ENCODE measurements at places on chromosomes 6 and 20.

- no peak overlapping the region for H3K4me3 ChIP-seq
- no peak overlapping the region for H3K27ac ChIP-seq
- DNase-seq, result no peak
- no peaks in the 10 kb centered on the region for H3K36me3 ChIP-seq
- H3K27me3 ChIP-seq, result no peaks in the 10 kb centered on the region
- peaks cover 18% of the 10 kb centered on the region for H3K4me1 ChIP-seq
These were observed 63.2 kb downstream of the HIVEP2 start for GRCh38 chr6:142881761-142882160.

- H3K4me3 ChIP-seq, result no peak overlapping the region
- no peaks in the 10 kb centered on the region for H3K36me3 ChIP-seq
- no peaks in the 10 kb centered on the region for H3K4me1 ChIP-seq
- DNase-seq, result no peak
These were observed 58.4 kb downstream of the EZR start for GRCh38 chr6:158760618-158761250.

GRCh38 chr20:35129647-35130069 lies 17.5 kb downstream of the EDEM2 start:
- DNase-seq, result no peak
- H3K27ac ChIP-seq, result no peak overlapping the region
- H3K4me1 ChIP-seq, result no peaks in the 10 kb centered on the region
- no peaks in the 10 kb centered on the region for H3K27me3 ChIP-seq

- H3K4me3 ChIP-seq, result no peak overlapping the region
- H3K27ac ChIP-seq, result no peak overlapping the region
- H3K36me3 ChIP-seq, result no peaks in the 10 kb centered on the region
- H3K4me1 ChIP-seq, result peaks cover 9% of the 10 kb centered on the region
These were observed 16.3 kb downstream of the CCDC167 start for GRCh38 chr6:37483252-37483901.

DNA sequence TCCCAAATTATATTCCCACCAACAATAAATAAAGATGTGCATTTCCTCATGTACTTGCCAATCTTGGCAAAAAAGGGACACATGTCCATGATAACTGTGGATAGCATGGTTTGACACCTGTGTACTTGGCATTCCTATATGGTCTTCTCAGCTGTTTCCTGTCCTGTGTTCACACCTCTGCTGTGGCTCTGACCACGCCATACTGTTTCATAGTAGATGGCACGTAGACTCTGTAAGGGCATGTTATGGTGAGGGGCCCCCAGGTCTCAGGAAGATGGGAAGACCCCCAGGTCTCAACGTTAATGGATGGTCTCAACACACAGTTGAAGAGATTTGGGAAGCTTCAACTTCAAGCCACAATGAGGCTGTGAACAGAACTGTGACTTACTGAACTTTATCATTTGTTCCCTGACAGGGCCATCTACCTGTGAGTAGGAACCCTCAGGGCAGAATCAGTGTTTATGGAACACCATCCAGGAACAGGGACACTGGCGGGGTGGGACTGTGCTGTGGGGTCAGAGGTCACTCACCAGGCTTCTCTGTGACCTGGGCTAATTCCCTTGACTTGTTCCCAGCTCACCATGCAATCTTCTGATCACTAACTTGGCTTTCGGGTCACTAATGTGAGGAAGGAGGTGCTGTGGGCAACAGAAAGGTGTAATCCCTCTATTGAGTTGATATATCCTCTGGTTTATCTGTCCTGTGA lies 11.8 kb downstream of the ZBTB24 start:
- H3K4me3 ChIP-seq, result no peak overlapping the region
- no peaks in the 10 kb centered on the region for H3K27me3 ChIP-seq
- H3K4me1 ChIP-seq, result peaks cover under 1% of the 10 kb centered on the region

DNA sequence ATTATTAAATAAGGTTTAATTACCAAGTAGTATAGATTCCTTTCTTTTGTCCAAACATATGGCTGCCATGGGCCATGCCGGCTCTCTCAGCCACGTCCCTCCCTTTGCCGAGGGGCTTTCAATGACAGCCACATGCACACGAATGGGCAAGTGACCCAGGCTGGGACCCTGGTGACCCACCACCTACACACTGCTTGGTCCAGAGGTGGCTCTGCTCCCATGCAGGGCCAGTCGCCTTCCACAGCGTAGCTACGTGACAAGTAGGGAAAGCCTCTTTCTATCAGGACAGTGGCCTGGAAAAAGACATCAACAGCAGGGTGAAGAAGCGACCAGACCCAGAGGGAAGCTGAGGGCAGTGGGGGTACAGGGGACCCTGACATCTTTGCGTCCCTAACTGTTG lies 152.8 kb upstream of the CST7 start:
- no peak overlapping the region for H3K4me3 ChIP-seq
- no peak for DNase-seq
- no peak overlapping the region for H3K27ac ChIP-seq
- H3K4me1 ChIP-seq, result no peaks in the 10 kb centered on the region
- no peaks in the 10 kb centered on the region for H3K36me3 ChIP-seq

GRCh38 chr6:166308033-166308768 lies at the start of gene PRR18:
Gene PRR18 (minus strand): TSS chr6:166308392. CDS start chr6:166308142, 250 bp downstream.
- peaks cover 9% of the 10 kb centered on the region for H3K27me3 ChIP-seq
- H3K36me3 ChIP-seq, result no peaks in the 10 kb centered on the region
- peaks cover 21% of the 10 kb centered on the region for H3K4me1 ChIP-seq
- peak within 1 kb of the TSS; percentile 41 for H3K4me3 ChIP-seq

- H3K4me1 ChIP-seq, result no peaks in the 10 kb centered on the region
- no peaks in the 10 kb centered on the region for H3K36me3 ChIP-seq
- DNase-seq, result no peak
- H3K27ac ChIP-seq, result no peak overlapping the region
- no peaks in the 10 kb centered on the region for H3K27me3 ChIP-seq
These were observed 21.3 kb downstream of the PRR18 start for GRCh38 chr6:166286839-166287271.

GRCh38 chr6:43308101-43308989 lies at the start of gene CRIP3:
Gene CRIP3 (minus strand): TSS chr6:43308826. CDS start chr6:43308792, 34 bp downstream.
- H3K4me1 ChIP-seq, result peaks cover 14% of the 10 kb centered on the region
- no peaks in the 10 kb centered on the region for H3K27me3 ChIP-seq
- H3K36me3 ChIP-seq, result no peaks in the 10 kb centered on the region

GRCh38 chr6:34202329-34203201 lies 34.1 kb upstream of the HMGA1 start:
- H3K36me3 ChIP-seq, result no peaks in the 10 kb centered on the region
- H3K4me3 ChIP-seq, result no peak overlapping the region
- H3K27me3 ChIP-seq, result no peaks in the 10 kb centered on the region
- no peak for DNase-seq
- H3K27ac ChIP-seq, result no peak overlapping the region

DNA sequence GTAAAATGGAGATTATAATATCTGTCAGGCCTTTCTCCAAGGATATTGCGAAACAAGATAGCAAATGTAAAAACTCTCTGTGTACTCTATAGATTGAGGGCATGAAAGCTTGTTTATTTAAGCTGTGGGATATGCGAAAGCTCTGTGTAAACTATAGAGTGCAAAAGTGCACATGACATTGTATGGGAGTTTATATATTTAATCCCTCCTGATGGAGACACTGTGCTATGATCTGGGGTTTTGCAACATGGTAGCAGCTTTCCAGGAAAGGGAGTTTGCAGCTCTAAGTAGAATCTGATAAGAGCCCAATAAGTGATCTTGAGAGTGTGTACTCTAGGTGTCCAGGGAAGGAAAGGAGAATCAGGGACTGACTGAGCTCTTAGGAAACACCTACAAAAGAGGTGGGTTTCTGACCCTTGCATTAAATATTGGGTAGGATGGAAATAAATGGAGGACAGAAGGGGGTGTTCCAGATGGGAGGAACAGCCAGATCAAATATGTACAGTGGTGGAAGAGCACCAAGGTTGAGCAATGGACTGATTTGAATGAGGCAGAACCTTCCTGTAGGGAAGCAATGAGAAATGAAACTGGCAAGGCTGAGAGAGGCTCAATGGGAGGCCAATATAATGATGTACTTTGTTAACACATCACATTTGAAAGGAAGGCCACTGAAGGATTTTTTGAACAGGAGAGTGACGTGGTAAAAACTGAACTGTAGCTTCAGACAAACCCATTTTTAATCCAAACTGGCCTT lies 450.1 kb downstream of the GJA1 start:
- DNase-seq, result no peak
- peaks cover 25% of the 10 kb centered on the region for H3K4me1 ChIP-seq
- H3K27me3 ChIP-seq, result no peaks in the 10 kb centered on the region
- no peak overlapping the region for H3K4me3 ChIP-seq
- peak overlapping the region; percentile 32 for H3K27ac ChIP-seq

GRCh38 chr6:54273214-54273820 lies 34.9 kb upstream of the TINAG start:
- no peaks in the 10 kb centered on the region for H3K27me3 ChIP-seq
- DNase-seq, result no peak
- H3K4me1 ChIP-seq, result no peaks in the 10 kb centered on the region

- no peak overlapping the region for H3K4me3 ChIP-seq
- DNase-seq, result no peak
- no peaks in the 10 kb centered on the region for H3K27me3 ChIP-seq
- no peak overlapping the region for H3K27ac ChIP-seq
- no peaks in the 10 kb centered on the region for H3K4me1 ChIP-seq
These were observed 56.2 kb downstream of the AGPAT4 start for GRCh38 chr6:161217628-161218027.

GRCh38 chr6:73817253-73817652 lies 121.2 kb downstream of the CD109 start:
- H3K36me3 ChIP-seq, result no peaks in the 10 kb centered on the region
- H3K4me3 ChIP-seq, result no peak overlapping the region
- DNase-seq, result no peak
- no peaks in the 10 kb centered on the region for H3K27me3 ChIP-seq
- no peak overlapping the region for H3K27ac ChIP-seq
- no peaks in the 10 kb centered on the region for H3K4me1 ChIP-seq

DNA sequence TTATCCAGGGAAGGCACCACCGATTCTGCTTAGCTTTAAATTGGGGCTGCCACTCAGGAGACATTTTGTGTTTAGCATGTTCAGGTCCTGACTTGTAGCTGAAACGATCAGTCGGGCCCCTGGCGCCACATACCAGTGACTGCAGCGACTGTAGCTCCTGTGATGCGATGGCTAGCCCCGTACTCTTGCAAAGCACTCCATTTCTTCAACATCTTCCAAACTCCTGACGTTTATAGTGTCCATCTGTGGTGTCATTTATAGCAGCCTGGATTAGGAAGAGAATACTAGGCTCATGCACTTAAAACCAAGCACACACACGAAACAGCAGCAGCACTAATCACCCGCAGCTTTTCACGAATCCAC lies 13.0 kb downstream of the POU3F2 start:
- no peak overlapping the region for H3K4me3 ChIP-seq
- no peak overlapping the region for H3K27ac ChIP-seq
- no peak for DNase-seq
- H3K27me3 ChIP-seq, result peaks cover 17% of the 10 kb centered on the region

DNA sequence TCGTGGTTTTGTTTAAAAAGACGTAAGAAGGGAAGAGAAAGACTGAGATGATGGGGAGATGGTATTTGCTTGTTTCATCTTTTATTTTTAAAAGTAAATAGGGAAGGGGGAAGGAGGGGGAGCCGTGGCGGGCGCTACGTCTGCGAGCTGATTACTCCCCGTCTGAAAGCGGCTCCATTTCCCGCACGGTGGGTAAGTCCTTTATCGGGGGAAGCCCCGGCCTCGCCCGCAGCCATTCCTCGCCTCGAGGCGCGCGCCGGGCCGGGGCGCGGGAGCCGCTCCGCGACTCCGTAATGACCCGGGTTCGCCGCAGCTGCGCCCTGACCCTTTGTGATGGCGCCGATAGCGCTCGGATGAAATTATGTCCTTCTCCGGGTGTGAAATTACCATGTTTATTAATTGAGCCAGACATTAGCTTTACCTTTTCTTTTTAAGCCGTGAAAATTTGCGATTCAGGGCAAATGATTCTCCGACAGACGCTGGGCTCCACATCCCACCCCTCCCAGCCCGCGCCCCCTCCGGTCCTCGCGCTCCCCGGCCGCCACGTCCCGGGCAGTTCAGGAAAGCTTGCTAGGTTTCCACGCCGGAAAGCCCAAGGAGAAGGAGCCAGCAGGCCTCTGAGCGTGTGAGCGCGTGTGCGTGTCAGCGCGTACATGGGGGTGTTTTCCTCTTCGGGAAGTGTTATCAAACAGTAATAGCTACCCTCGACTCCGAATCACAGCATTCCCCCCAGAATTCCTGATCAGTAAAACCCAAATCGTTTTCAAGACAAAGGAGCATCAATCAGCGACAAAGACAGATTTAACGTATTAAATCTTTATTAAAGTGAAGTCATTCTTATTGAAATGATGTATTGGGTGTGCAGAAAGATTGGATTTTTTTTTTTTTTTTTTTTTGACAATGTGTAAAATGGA lies 30.0 kb downstream of the TFAP2A start:
- H3K36me3 ChIP-seq, result no peaks in the 10 kb centered on the region
- no peak overlapping the region for H3K27ac ChIP-seq
- peaks cover 19% of the 10 kb centered on the region for H3K4me1 ChIP-seq
- DNase-seq, result no peak
- peaks cover 11% of the 10 kb centered on the region for H3K27me3 ChIP-seq
